GM23248 (cell line): ENCODE measurements at places on chromosomes 1 and 21.

DNA sequence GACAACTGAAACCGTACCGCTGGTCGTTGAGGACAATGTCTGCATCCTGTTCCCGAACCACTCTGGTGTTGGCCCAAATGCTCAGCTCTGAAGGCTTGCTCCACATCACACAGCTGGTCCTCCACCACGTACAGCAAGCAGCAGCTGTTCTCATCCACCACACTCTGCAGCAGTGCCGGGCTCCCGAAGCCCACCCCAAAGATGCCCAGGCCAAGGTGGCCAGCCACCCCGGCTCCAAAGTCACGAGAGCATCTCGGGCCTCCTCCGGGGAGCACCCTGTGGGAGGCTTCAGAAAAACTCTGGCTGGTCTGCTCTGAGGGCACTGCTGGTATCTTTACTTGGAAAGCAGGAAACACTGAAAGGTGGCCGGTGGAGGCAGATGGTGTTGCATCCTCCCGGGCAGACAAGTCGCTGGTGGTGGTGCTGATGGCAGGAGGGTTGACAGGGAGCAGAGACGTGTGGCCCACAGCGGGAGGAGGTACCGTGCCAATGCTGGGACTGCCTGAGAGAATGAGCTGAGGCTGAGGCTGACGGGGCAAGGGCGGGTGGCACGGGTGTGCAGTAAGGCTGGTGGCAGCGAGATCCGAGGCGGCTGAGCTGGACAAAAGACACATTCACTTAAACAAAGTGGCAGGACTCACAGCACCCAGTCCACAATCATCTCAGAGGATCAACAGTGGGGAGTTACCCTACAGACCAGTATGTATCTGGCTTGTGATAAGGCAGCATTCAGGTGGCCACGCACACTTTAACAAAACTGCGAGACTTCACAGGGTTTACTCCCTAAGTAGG, 6.5 kb upstream of the CCDC27 start:
- DNase-seq, result peak; percentile 15

DNA sequence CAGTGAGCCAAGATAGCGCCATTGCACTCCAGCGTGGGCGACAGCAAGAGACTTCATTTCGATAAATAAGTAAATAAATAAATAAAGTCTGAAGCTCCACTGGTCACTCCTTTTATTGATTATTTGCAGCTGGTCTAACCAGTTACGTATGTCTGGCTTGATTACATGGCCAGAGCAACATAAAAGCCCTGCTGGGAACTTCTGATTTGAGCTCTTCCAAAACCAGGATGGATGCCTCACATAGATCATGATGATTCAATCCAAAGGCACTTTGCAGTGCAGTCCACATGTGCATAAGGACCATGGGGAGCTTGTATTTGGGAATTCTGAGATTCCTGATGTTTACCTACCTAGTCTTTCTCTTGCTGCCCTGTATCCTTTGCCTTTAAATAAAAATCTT, 24.0 kb downstream of the NSUN4 start:
- peak; percentile 77 for DNase-seq

- peak; percentile 63 for DNase-seq
Measured at GRCh38 chr1:165828103-165828668, 772 bp downstream of the UCK2 start.

DNA sequence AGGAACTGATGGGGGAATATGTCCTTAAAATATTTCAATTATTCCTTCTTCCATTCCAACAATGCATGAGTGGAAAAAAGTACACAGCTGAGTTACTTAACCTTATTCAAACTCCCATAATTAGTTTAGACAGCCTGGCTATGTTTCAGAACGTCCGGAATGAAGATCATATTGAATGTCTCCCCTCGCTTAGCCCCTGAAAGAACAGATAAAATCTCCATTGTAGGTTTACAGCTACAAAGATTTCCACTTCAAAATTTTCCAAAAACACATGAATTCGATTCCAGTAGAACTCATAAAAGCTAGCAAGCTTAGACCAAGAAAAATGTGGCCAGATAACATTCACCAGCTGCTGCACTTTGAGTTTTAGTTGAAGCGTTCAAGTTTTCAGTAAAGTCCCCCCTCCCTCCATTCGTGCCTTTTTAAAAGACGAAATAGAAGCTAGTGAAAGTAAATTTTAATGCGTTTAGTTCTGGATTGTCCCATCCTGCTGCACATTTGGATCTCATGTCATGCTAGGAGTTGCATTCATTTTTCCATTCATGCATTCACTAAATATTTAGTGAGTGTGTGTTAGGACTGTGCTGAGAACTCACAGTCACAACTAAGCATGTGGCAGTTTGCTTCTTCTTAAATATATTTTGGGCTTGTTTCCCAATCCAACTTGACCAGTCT, 29.4 kb upstream of the SSX2IP start:
- peak; percentile 55 for DNase-seq

GRCh38 chr1:15603050-15603965, 13.9 kb upstream of the DDI2 start:
- peak; percentile 100 for DNase-seq

DNA sequence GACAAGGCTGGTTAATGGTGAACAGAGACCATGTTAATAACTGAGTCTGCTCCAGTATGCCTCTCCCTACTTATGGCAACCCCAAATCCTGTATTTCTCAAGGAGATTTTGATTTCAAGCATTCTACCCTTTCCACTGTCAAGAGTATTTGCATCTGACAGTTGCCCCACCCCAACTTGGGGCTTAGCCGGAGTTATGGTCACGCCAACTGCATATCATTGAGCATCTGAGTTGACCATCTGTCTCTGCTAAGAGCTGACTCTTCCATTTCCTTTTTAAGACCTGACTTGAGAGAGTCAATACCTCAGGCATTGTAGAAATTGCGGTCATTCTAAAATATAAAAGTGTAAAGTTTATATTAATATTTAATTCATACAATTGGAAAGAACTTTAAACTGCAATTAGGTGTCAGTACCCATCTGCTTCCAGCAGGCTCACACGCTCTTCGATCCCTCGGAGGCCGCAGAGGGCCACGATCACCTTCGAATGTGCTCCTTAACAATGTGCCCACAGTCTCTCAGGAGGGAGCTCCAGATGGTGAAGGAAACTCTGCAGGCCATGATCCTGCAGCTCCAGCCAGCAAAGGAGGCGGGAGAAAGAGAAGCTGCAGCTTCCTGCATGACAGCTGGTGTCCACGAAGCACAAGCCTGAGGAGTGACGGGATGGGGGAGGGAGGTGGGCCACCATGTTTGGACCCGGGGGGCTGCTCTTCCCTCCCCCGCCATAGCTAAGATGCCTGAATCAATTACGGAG, 409.8 kb downstream of the DISC1 start:
- no peak for DNase-seq

GRCh38 chr21:34284666-34285065, 79.1 kb upstream of the KCNE2 start:
- DNase-seq, result no peak

- DNase-seq, result no peak
Measured at GRCh38 chr1:210815641-210816550, 318.1 kb downstream of the KCNH1 start.

GRCh38 chr1:222996310-222996975, 146.6 kb downstream of the TLR5 start:
- DNase-seq, result no peak

DNA sequence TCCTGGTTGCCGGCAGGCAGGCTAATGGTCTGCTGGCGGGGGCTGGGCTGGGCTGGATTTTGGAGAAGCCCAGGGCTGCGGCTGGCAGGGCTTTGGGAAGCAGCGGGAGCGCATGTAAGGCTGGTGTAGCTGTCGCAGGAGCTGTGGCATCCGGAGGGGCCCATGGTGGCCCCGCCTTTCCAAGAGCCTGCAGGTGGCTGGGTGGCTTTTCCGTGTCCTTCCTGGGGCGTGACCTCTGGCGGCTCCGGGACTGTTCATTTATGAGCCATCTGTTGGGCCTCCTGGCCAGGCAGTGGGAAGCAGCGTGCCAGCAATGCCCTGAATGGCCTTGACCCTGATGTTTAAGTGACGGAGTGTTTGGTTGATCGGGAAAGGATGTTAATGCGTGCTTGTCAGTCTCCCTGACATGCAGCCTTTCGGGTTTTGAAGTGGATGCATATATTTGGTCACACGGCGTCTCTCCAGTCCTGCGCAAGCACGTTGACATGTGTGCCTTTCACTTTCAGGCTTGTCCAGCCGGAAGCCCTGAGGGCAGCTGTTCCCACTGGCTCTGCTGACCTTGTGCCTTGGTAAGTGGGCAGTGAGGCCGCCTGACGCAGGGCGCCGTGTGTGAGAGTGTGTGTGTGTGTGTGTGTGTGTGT, 38.5 kb downstream of the AGPAT3 start:
- no peak for DNase-seq

DNA sequence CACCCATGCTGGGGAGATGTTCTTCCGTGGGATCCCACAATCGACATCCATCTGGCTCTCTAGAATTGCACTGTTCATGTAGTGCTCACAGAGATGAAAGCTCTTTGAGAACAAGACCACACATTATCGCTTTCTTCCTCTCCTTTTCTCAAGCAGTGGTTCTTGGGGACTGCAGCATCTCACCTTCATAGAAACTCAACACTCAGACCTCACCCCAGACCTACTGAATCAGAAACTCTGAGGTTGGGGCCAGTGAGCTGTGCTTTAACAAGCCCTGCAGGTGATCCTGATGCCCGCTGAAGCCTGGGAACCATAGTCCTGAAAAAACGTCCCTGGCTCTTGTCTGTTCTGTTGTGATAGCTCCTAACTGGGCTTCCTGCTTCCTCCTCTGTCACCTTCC, 251.3 kb upstream of the FGGY start:
- no peak for DNase-seq

GRCh38 chr1:174996476-174996875, 3.3 kb upstream of the CACYBP start:
- DNase-seq, result peak; percentile 54

DNA sequence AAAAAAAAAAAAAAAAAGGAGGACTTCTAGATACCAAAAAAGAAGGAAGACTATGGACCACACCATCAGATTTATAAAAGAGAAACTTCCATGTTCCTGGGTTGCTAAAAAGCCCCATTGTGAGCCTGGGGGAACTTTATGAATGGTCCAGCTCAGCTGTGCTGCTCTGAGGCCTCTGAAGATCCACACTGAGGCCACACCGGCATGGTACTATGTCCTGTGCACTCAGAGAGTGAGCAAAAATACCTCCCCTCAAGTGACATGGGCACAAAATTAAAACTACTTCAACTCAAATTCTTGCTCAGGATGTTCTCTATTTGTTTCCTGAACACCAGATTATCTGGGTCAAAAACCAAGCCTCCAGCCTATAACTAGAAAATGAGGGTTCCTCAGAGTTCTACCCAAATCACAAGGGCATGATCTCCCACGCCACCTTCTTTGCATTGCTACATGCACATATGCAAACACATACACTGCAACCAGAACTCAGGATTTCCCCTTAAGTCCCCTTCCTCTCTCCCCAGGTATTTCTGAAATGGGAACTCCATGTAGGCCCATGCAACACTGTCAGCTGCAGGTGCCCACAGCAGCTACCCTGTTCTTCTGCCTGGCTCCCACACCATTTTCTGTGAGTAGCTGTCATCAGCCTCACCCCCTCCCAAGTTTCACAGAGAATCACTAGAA, 94.4 kb downstream of the SH3GLB1 start:
- DNase-seq, result no peak

- peak; percentile 67 for DNase-seq
Measured at GRCh38 chr1:31717341-31717740, 13.5 kb upstream of the COL16A1 start.

DNA sequence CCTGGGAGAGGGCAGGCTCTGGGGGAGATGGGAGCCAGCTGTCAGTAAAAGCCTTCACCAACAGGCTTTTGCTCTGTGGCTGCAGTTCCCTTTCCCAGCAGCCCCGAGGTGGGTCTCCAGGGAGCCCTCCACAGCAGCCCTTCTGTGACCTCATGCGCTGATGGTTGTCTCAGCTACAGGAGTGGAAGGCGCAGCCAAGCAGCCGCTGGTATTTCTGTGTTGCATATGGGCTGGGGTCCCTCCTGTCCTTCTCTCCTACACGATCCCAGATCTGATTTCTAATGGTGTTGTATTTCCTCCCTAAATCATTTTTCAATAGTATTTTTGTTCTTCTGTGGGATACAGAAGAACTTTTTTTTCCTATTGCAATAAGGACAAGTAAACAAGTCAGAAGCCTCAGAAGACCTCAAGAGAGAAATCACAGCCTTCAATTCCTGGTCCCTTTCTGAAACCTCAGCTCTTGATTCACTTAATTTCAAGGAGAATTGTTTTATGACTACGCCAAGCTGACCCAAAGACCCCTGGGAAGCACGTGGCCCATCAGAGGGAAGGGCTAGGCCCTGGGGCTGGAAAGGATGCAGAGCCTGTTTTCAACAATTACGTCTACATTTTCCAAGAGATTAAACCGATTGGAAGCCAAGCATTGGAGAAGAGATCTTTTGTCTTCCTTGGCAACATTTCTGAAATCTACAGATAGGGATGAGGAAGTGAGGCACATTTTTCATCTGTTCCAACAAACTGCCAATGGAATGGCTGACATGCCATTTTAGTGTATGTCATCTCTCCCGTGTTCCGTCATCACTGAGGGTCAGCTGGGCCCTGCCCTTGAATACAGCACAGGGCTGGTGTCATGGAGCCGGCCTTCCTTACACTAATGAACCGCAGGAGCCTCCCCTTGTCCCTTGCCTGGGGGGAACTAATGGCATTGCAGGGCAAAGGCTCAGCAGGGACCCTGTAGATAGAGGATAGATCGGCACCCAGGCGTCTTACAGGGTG, 42.0 kb upstream of the SCCPDH start:
- DNase-seq, result no peak

DNA sequence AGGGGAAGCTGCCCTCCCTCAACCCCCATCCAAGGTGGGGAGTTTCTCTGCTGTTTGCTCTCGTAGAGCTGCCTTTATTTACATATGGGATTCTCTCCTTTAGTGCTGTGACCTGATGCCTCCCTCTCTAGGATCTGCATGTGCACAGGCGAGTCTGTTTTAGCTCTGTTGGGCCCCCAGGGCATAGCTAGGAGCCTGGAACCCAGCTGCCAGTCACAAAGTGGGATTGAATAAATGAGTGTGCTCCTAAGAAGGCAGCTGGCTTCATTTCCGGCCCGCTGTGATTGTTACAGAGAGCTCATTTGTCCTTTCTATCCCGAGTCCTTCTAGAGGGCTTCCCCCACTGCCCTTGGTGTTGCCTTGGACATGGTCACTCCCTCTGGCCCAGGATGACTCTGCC, 176.6 kb downstream of the GRIK3 start:
- DNase-seq, result no peak

GRCh38 chr1:244431166-244431565, 20.5 kb downstream of the ADSS2 start:
- no peak for DNase-seq

GRCh38 chr21:41536076-41536826, 28.3 kb upstream of the TMPRSS2 start:
- DNase-seq, result no peak

DNA sequence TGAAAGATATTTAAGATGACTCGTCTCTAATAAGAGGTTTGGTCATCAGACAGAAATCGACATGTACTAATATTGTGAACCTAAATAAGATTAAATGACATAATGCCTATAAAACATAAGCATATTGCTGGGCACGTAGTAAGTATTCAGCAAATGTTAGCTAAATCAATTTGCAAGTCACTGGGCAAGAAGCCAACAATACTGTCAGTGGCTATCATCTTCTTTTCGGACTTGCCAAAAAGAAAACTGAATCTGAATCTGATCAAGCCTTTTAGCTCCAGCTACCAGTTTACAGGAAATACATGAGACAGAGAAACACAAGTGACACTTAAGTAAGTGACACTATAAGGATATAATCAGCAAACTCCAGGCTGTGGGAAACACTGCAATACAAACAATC, 46.0 kb downstream of the RPL5 start:
- peak; percentile 42 for DNase-seq
